Skeletal muscle tissue (tissue), 5 donors: ENCODE measurements at places on chromosomes 7 and 10. TPM values are rescaled to one million over a fixed set of nuclear protein-coding genes. Genes with fewer than 3 reads are reported as not detected.

The ZKSCAN5 gene
- total RNA-seq, result 8.9 TPM

The FGFR2 gene
- total RNA-seq, result 11.5 TPM

The TRIM50 gene
- total RNA-seq, result 0.52 TPM

The OR2A1 gene
- under 0.01 TPM for total RNA-seq

The DPP6 gene
- 4.2 TPM for total RNA-seq

The ACTL6B gene
- not detected for total RNA-seq

The EPO gene
- total RNA-seq, result not detected

The SMURF1 gene
- 9.9 TPM for total RNA-seq

The SFXN2 gene
- 4.2 TPM for total RNA-seq
